8988T (cell line): ENCODE measurements at places on chromosomes 6 and 20.

- no peak for DNase-seq
Measured at GRCh38 chr20:4013041-4013440, 2.3 kb downstream of the RNF24 start.

GRCh38 chr6:35601331-35602132, 87.2 kb downstream of the FKBP5 start:
- DNase-seq, result no peak

GRCh38 chr6:46781478-46782378, 11.5 kb upstream of the MEP1A start:
- no peak for DNase-seq

GRCh38 chr20:36241678-36242077, 5.4 kb downstream of the AAR2 start:
- no peak for DNase-seq

DNA sequence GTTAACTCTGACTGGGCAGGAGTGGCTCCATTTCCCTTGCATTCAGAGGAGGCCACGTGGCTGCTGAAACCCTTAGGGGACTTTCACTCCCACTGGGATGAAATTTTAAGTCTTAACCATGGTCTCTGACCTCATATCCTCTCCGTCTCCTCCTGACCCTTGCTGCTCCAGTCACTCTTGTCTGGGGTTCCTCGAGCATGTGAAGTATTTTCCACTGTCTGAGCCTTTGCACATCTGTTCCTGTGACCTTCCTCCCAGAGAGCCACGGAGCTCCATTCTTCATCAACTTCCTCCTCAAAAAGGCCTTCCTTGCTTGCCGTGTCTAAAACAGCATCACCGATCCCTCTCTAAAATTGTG, 153.0 kb upstream of the UST start:
- no peak for DNase-seq

- DNase-seq, result no peak
Measured at GRCh38 chr6:127690092-127690491, 113.1 kb downstream of the C6orf58 start.

DNA sequence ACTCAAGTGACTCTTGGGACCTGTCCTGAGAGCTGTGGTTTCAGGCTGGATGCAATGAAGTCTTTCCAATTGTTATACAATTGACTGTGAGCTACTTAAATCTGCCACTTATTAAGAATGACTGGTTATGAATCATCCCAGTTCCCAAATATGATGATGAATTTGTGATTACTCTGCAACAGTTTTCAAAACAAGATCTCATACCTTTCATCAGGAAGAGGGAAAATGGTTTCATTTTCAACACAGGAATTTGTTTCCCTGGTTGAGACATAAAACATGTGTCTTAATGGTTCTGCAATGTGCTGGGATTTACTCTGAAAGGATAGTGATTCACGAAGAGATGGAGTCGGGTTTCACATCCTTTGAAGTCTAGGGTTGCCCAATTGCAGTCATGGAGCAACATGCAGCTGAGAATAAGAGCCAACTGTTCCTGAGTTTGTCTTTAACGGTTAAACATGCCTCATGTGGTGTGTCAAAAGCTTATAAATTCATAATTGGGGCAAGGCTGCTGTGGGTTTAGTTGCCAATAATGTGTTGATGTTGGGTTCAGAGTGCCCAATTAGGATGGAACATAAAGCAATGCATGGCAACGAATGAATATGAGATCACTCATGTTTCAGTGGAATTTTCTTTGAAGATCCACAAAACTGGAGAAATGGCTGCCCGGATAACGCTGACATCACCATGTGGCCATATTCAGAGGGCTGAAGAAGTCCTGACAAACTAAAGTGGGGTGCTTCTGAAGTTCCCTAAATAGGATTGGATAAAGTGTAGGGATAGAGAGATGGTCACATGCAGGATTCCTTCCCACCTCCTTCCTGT, 41.0 kb downstream of the CYP24A1 start:
- DNase-seq, result no peak

DNA sequence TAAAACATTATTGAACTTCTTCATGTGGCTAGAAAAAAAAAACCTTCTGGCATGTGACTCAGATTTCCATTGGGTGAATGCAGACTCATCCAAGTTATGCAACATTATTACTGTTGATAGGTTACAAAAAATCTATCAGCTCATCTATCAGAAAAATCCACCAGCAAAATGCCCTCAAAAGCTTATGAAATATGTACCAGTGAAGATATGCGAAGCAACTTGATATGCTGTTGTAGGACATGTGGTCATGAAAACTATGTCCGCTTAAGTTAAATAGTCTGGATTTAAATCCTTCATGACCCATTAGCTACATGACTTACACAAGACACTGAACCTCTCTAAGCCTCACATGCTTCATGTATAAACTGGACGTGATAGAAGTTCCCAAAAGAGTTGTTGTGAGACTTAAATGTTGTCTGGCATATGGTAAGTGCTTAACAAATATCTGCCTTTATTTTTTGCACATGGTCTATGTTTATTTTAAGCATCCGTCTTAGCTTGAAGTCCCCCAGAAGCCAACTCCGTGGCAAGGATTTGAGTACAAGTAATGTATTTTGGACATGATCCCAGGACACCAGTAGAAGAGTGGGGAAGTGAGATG, 12.5 kb upstream of the BFSP1 start:
- no peak for DNase-seq

DNA sequence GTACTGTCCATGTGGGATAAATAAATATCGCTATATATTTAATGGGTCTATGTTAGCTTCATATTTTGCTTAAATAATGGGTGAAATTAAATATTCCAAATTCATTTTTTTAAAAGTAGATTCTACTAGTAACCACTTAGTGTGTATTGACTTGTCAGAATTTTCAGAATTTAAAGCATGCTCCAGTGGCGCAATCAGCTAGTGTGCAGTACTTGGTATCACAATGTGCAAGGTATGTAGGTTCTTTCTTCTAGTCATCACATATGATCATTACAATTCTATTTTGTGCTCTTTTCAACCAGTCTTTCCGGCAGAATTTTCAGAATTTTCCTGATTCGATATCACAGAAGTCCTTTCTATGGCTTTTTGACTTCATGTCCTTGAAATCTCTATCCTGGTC, 32.6 kb downstream of the PDE7B start:
- DNase-seq, result no peak

DNA sequence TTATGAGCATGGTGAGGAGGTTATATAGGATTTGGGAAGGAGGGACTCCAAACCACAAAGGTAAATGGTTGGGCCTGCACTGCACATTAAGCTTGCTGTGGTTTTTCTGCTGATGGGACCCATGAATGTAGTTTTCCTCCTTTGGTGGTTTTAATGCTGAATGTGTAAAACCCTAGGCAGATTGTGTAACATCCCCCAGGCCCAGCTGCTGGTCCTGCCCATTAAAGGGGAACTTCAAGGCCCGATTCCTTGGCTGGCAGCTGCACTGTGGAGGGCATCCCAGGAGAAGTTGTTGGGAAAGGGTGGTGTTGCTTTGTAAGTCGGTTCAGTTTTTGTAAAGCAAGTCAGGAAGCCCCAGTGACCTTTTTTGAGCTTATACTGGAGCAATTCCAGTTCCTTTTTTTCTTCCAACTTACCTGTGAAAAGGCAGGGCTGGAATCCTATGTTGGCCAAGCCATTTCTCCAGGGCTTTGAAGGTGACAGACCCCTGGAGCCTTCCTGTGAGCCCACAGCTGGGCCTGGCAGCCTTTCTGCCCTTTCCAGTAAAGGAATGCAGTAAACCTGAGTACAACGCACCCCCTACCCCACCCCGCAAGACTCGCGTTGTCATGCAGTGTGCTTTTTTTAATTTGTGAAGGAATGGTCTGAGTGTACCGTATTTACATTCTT, 43.1 kb upstream of the NAA20 start:
- no peak for DNase-seq

DNA sequence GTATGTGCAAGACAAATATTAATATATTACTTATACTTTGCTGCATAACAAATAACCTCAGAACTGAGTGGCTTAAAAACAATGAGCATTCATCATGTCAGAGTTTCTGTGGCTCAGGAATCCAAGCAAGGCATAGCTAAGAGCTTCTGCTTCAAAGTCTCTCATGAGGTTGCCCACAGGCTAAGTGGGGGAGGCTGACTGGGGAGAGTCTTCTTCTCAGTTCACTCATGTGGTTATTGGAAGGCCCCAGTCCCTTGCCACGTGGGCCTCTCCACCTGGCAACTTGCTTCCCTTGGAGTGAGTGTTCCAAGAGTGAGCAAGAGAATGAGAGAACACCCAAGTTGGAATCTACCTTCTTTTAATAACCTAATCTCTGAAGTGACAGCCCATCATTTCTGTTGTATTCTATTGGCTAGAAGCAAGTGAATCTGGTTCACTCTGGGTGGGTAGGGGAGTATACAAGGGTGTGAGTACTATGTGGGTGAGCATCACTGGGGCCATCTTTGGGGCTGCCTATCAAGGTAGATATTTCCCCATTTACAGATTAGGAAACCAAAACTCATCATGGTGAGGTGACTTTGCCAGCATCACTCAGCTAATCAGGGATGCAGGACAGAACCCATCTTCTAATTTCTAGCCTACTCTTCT, 36.0 kb downstream of the DNAH8 start:
- DNase-seq, result no peak

GRCh38 chr6:3376893-3377535, 79.8 kb downstream of the SLC22A23 start:
- DNase-seq, result no peak

GRCh38 chr6:163392533-163392932, 22.0 kb upstream of the QKI start:
- no peak for DNase-seq

DNA sequence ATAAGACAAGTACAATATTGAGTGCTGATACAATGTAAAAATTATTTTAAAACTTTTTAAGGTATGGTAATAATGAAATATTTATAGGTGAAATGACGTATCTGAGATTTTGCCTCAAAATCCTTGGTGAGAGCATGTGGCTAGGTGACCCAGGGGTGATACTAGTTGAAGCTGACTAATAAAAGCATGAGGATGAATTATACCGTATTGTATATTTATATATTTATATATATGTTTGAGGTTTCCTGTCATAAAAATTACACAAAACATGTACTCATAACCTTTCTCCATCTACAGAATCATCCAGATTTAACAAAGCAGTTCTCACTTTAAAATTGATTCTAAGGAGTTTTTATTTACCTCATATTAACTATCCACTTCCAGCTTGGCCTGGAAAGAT, 358.1 kb downstream of the CDKAL1 start:
- DNase-seq, result no peak

- no peak for DNase-seq
Measured at GRCh38 chr6:14912226-14912625, 333.6 kb upstream of the JARID2 start.

DNA sequence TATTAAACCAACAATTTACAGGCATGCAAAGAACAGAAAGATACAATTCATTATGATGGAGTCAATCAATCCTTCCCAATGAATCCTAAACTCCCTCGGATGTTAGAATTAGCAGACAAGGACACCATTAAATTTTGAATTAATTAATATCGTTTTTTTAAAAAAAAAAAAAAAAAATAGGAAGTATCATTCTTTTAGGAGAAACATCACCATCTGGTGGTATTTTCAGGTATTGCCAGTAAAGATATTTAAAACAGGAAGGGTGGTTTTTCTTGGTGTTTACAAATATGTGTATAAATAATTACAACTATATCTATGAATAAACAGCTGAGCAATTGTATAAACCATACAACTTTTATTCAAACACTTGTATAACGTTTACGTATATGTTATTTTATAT, 564.4 kb downstream of the HAO1 start:
- no peak for DNase-seq

- no peak for DNase-seq
Measured at GRCh38 chr20:44601801-44602204, 19.4 kb downstream of the PKIG start.

GRCh38 chr6:31935021-31935420, 7.5 kb downstream of the C2 start:
- no peak for DNase-seq

GRCh38 chr20:1831606-1832005, 63.6 kb upstream of the SIRPA start:
- DNase-seq, result no peak

DNA sequence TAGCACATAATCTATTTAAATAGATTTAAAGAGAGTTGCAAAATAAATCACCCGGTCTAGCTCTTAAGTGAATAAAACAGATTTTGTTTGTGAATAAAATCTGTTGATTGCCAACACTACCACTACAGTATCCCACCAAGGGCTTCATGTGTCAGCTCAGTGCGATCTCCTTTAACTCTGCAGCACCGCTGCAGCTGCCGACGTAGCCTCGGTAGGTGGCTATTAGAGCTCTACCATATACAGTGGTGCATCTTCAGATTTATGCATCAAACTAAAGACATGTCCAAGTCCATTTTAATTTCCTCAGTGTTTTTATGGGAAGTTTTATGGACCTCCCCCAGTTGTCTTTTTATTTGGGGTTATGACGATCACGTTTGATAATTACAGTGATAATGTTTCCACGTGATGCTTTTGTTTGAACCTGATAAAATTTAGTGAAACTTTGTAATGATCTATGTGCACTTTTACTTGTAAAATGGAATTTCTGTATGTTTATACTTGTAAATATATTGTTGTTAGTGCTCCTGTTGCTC, 26.7 kb downstream of the ECI2 start:
- no peak for DNase-seq

GRCh38 chr20:38345643-38346042, 639 bp upstream of the LBP start:
- no peak for DNase-seq

GRCh38 chr6:90471263-90471662, 115.6 kb downstream of the MAP3K7 start:
- DNase-seq, result no peak

DNA sequence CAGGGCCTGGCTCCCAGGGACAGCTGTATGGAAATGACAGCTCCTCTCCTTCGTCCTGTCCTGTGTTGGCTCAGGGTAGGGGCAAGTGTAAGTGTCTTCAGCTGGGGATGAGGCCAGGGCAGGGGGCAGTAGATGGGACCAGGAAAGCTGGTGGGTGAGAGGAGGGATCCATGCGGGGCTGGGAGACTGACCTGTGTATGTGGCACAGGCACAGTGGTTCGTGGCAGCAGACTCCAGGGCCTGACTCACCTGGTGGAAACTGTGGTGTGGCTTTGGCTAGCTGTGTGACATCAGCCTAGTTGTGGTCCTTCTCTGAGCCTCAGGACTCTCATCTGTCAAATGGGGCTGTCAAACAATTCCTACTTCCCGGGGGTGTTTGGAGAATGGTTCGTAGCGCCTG, 13.7 kb upstream of the SCRT2 start:
- no peak for DNase-seq

DNA sequence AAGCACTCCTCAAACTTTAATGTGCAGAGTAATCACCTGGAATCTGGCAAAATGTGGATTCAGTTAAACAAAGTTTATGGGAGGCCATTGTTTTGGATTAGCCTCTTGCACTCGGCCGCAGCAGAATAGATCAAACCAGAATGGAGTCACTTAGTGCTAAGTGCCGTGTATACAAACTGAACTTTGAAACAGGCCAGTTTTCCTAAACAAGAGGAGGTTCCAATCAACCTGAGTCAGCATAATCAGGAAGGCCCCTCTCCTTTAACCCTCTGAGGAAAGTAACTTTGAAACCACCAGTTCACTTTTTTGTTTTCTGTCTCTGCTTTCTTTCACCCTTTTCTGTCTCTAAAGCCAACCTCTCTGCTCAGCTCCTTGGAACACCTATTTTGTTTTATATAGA, 92.2 kb downstream of the UST start:
- no peak for DNase-seq
